ENCODE measurements at places on chromosomes 1 and 21.

- DNase-seq = no peak
These were observed 10.6 kb downstream of the APCS start for GRCh38 chr1:159598196-159598595.

DNA sequence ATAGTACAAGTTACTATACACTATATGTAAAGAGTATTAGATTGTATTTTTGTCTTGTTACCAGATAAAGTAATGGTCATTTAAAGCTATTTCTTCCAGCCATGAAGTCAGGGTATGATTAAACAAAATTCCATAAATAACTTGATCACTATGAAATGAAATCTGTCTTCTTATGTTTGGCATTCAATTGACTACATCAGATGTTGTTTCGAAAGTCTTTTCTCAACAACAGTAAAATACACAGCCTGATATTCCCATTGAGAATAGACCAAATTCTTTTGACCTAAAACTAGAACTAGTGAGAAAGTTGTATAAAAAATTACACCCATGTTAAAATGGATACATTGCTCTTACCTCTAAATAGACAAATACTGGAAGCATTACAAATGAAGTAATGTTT lies 134.6 kb upstream of the ADAMTS5 start:
- no peak for DNase-seq

DNA sequence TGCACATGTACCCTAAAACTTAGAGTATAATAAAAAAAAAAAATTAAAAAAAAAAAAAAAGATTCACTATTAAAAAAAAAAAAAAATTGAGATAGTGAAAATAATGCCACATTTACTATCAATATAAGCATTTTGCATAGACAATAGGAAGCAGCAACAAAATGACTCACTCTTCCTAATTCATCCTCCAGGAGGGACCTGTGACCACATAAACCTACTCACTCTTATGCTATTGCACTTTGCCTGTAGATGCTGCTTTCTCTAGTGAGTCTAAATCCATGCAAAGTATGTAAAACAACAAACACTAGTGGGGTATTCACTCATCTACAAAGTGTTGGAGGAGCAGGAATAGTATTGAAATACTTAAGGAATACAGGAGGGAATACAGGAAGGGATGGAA lies 2.9 kb downstream of the OR10J5 start:
- DNase-seq = no peak

DNA sequence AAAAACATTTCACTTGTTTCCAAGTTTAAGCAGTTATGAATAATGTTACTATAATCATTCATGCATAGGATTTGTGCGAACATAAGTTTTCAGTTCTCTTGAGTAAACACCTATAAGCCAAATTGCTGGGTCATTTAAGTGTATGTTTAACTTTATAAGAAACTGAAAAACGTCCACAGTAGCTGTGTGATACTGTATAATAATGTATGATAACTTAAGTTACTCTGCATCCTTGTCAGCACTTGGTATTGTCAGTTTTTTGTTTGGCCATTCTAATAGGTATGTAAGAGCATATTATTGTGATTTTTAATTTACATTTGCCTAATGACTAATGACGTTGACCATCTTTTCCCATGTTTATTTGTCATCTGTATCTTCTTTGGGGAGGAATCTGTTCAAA lies 14.4 kb upstream of the SLC35A3 start:
- no peak for DNase-seq

Measured in inflammatory macrophage treated with lipopolysaccharide for 4 hours (primary cell).